Stimulated activated CD8-positive, alpha-beta memory T cell treated with anti-CD3 and anti-CD28 coated beads, Interleukin-4, amount 100 ng/mL, for 1 hour (primary cell): ENCODE measurements at places on chromosomes 1 and 21.

DNA sequence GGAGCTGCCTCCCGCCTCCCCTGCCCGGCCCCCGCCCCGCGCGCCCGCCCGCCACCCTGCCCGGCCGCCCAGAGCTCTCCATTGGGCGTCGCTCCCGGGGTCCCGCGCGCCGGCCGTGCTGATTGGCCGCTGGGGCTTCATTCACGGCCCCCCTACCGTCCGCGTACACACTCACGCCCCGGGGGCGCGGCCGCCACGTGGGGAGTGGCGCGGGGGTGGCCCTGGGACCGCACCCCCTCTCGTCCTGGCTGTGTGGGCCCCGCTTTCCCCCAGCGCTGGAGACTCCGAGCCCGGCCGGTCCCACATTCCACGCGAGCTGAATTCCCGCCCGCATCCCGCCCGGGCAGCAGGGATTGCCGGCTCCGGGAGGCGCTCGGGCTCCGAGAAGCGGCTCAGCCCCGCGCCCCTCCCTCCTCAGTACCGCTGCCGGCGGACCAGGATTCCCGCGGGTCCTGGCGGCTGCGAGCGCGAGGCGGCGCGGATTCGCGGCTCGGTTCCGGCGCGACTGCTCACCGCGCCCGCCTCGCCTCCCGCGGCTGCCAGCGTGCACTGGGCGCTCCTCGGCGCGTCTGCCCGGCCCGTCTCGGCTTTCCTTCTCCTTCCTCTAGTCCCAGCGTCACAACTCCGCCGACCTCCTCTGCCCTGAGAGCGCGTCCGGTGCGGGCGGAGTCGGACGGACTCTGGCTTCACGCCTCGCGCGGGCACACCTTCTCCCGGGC is 450 bp upstream of the POU3F1 start:
- DNase-seq, result peak; percentile 52

- no peak for DNase-seq
These were observed 392 bp upstream of the DMRTA2 start for GRCh38 chr1:50423670-50424000.

DNA sequence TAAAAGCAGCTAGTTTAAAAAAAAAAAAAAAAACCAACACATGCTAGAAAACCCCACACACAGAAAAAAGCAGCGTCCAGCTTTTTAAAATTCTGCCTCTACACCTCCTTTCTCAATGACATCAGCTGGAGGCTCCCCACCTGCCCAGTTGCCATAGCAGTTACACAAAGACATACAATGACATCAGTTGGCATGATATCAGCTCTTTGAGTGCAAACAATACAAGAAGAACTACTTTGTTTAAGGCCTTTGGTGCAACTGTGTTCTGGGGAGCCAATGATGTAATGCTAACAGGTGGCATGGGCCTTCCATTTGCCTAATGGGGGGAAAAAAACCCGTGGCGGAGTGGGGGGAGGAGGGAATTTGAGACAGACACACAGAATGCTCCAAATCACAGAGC is 32.9 kb downstream of the DUSP10 start:
- DNase-seq, result peak; percentile 17

DNA sequence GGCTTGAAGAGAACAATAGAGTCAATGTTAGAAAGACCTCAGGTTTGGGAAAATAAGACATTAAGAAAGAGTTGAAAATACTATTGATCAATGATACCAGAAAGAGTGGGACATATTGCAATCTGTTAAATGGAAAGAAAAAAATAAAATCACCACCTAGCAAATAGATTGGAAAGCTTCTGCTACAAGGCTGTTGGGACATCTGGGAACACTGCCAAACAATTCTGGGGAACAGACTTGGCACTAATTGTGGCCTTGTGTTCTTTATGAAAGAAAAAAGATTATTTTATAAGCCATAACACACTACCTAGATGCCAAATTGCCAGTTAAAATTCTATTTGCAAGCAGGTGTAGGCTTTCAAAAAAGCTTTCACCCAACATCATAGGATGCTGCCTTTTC is 137.8 kb downstream of the TSEN15 start:
- no peak for DNase-seq

- DNase-seq, result no peak
These were observed 20.9 kb downstream of the MCOLN3 start for GRCh38 chr1:85027242-85027983.

DNA sequence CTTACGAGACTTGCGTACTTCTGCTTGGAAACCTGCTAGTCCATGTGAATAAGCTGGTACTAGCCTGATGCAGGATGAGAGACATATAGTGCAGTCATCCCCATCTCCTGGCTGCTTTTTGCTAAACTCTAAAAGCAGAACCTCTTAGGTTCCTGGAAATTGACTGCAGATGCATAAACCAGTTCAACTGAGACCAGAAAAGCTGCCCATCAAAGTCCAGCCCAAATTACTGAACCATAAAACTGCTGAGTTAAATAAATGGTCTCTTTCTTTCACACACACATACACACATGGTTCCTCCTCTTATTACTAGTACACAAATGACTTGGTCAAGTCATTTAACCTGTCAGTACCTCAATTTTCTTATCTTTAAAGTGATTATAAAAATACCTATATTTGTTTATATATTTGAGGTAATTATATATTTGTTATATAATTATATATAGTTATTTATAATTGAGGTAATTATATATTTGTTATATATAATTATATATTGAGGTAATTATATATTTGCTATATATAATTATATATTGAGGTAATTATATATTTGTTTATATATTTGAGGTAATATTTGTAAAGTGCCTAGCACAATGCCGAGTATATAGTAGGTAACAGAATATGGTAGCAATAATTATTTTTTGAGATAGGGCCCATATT is 25.2 kb upstream of the RABGAP1L start:
- no peak for DNase-seq

DNA sequence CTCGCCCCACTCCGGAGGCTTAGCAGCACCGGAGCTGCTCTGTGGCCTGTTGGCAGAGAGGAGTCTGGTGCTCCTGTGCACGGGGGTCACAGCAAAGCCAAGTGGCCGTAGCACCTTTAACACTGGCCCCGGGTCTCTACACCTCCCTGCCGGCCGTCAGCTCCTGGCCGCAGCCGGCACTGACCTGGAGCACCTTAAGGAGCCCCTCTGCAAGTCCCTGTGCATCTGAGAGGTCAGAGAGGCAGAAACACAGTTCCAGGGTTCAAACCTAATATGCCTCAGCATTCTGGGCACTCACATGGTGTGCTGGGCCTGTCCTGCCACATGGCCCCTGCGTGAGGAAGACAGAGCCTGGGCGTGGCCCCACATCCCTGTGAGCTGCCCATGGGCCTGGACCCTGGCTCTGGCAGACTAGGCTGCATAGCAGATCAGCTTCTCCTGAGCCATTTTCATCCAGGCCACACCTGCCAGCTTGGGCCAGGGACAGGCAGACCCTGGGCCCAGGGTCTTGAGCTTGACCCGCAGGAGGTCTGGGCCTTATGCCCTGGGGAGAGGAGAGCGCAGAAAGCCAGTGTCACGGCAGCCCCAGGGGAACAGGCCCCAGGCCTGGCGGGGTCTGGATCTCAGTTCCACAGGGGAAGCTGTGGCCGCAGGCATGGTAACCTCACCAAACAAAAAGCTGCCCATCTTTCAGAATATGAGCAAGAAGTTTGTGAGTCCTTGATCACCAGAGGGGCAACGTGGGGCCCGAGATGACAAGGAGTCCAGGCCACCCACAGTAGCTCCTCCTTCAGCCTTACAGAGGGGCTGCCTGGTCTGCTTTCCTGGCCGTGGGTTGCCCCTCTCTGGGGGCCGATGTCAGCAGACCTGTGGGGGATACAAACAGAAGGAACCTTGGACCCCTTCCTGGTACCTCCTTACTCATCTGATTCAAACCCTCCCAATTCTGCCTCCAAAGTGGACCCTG is 146.0 kb upstream of the COL6A1 start:
- DNase-seq, result no peak
